ENCODE measurements at places on chromosomes 5 and 9.

GRCh38 chr5:178291969-178292825, 59.6 kb upstream of the PHYKPL start:
- no peak for DNase-seq

DNA sequence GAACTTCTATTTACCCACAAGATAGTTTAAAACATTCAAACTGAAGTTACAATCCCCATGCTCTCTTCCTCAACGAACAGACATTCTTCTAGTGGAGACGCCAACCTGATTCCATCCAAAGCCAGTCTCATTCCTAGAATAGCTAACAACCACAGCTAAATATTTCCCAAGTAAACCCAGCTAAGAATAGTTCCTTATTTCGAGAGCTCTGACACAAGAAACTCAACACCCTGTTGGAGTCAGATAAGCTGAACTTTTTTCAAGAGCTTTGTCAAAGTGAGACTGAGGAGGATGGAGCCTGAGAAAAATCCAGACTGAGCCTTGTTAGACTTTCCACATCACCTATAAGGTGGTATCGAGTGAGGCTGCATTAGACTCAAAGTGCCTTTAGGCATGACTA, 56.7 kb upstream of the RPS23 start:
- DNase-seq = no peak

DNA sequence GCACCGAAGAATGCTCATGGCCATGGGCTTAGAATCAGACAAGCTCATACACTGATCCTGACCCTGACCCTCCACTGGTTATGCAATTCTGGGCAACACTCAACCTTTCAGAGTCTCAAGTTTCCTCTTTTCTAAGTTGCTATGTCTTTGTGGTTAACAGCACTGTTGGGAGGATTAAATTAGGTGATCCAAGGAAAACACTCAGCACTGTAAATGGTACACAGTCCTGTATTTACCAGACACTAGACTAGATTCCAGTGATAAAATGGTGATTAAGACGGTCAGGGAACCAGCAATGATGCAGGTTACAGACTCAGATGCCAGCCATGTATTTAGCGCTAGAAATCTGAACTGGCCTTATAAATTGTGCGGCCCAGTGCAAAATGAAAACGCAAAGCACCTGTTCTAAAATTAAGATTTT, 8.1 kb downstream of the ARL15 start:
- no peak for DNase-seq

- no peak for DNase-seq
Observed at GRCh38 chr5:111227226-111227782, 3.1 kb downstream of the CAMK4 start.

DNA sequence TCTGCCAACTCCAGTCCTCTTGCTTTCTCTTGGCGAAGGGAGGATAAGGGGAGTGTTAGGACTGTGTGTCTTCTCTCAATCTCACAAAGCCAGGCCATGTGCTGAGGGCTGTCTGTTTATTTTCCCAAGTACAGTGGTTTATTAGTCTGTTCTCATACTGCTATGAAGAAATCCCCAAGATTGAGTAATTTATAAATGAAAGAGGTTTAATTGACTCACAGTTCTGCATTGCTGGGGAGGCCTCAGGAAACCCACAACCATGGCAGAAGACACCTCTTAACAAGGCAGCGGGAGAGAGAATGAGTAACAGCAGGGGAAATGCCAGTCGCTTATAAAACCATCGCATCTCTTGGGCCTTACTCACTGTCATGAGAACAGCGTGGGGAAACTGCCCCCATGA, 36.2 kb upstream of the CKS2 start:
- no peak for DNase-seq

- no peak for DNase-seq
Observed at GRCh38 chr5:177370488-177371119, 12.9 kb downstream of the RGS14 start.

GRCh38 chr5:107808671-107809137, 138.0 kb upstream of the EFNA5 start:
- no peak for DNase-seq

DNA sequence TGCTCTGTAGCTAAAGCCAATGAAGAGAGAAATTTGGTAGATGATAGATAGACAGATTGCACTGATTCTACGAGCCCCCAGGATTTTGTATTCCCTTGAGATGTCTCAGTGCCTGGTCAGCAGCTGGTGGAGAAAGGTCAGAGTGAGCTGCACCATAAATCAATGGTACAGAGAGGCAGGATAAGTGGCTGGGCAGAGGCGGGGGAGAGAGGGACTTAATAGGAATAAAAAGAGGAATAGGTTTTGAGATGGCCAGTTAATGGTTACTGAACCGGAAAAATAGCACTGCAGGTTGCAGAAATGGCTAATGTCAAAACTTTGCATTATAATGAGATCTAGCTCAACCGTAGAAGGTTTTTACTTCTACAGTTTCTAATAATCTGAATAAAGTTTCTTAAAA, 47.9 kb upstream of the SLC12A2 start:
- DNase-seq = no peak

GRCh38 chr9:121253821-121254501, 14.0 kb upstream of the GSN start:
- no peak for DNase-seq

DNA sequence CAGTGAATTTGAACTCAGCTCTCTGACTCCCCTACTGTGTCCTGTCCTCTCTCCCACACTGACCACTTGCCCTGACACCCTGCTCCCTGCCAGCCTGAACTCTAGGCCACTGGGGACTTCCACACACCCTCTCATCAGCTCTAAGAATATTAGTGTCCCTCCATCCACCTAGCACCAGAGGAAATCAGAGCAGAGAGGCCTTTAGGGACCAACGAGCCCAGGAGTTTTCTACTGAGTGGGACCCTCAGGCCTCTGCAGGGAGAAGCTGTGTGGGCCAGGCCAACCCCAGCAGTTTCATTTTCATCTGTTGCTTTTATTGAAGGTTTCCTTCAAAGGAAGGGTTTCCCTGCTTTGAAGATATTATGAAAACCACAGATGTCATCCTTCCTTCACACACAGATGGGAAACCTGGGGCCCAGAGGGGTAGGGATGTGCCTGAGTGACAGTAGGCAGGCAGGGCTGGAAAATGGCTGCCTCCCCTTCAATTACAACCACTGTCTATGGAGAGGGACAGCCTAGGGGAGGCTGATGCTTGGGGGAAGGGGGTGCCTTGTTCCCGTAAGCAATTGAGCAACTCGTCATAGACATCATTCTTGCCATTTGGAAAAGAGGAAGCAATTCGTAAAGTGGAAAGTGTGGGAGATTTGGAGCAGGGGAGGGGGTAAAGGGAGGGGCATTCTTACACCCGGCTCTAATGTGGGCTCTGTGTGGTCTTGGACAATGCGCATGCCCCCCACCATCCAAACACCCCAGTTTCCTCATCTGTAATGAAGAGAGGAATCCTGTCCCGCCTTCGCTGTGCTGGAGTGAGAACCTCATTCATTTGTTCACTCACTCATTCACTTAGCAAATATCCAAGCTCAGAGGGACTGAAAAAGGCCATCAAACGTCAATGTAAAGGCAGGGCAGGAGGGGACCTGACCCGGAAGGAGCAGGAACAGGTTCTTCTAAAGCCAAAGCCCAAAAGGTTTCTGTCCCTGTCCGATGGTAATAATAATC, 3.9 kb downstream of the GLIPR2 start:
- no peak for DNase-seq

DNA sequence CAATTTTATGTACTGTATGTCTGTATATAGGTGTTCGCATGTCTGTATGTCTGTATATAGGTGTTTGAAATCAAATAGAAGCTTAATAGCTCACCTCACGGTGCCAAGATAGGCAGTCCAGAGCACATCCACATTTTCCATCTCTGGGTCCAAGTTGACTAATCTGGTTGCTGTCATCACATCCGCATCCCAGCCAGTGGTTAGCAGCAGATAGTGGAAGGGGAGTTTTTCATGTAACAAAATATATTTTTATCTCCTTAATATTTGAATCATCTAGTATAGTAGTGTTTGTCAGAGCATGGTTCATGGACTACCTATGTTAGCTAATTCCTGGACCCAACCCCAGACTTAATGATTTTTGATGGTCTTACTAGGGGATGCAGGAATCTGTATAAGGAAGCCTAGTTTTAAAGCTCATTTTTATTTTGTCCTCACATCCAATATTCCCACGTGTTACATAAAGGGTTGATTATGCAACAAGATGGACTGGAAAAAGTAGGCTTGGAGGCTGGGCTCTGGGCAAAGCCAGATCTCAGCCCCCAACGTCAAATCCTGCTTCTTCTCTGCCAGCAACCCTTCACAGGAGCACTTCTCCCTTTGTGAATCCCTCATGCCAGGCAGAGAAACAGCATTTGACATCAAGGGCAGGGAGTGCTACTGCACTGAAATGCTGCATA, 219.7 kb downstream of the ZSWIM6 start:
- DNase-seq = no peak

DNA sequence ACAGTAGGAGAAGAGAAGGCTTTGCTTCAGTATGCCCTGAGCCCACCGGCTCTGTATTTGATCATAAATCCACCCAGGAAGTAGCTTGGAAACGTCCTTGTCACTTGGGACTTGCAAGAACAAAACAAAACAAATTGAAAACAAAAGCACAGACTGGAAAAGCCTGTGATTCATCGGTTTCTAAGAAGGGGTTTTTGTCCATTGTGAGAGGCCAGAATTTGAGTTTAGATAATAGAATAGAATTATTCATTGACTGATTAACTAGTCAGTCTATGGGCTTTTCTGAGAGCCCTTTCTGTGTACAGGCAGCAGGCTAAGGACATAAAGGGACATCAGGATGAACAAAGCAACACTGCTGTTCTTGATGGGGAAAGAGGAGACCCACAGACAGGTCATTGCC, 424.8 kb downstream of the IRX1 start:
- DNase-seq = no peak

DNA sequence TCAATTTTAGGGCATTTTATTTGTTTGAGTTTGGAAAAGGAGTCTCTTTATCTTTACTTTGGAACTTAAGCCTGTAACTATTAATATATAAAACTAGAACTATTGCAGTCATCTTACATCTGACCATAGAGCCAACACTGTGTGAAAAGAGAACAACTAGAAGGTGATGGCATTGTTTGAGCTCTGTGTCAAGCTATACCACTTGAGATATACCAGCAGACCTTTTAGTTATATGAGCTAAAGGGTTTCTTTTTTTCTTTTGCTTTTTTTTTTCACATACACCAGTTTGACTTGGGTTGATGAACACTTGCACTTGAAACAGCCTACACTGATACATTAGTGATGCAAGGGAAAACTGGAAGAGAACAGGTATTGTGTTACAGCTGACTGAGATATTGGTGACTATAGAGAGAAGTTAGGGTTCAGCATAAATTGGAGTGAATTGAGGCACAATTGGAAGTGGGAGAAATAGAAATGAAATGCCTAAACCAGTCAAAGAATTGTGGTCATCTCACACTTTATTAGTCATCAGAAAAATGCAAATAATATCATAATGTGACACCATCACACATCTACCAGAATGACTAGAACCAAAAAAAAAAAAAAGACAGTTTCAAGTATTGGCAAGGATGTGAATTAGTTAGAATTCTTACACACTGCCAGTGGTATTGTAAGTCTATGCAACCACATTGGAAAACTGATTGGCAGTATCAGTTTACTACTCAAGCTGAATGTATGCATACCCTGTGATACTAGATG, 60.9 kb downstream of the ADRB2 start:
- DNase-seq = no peak

- no peak for DNase-seq
Observed at GRCh38 chr5:73759771-73760170, 133.8 kb downstream of the ARHGEF28 start.

- peak; percentile 17 for DNase-seq
Observed at GRCh38 chr9:126301985-126302603, 24.5 kb upstream of the MVB12B start.

DNA sequence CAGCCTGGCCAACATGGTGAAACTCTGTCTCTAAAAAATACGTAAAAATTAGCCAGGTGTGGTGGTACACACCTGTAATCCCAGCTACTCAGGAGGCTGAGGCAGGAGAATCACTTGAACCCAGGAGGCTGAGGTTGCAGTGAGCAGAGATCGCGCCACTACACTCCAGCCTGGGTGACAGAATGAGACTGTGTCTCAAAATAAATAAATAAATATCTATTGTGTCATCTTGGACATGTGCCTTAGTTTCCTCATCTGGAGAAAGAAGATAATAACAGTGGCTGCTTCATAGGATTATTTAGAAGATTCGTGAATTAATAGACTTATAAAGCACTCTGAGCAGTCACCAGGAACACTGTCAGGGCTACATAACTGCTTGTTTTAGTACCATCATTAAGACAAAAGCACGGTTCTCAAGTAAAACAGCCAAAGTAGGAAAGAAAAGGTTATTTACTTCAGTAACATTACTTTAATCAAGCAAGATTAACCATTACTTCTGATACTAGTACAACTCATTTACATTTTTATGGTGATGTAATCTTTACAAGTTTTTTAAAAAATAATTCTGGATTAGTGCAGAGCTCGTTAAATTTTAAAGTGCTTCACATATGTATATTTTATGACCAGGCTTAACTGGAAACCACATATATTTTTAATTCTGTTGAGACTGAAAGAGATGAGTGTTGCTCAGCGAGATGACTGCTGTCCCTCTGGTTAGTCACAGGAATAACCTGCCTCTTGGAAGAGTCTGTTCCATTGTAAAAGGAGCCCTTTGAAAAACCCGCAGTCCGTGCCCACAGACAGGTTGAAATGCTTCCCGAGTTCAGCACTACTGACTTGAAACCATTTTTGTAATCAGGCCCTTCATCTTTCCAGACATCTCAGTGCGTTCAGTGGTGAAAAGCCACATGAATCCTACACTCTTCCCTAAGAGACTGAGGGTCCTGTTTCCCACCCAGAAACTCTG, 36.7 kb downstream of the ANKH start:
- DNase-seq = no peak

DNA sequence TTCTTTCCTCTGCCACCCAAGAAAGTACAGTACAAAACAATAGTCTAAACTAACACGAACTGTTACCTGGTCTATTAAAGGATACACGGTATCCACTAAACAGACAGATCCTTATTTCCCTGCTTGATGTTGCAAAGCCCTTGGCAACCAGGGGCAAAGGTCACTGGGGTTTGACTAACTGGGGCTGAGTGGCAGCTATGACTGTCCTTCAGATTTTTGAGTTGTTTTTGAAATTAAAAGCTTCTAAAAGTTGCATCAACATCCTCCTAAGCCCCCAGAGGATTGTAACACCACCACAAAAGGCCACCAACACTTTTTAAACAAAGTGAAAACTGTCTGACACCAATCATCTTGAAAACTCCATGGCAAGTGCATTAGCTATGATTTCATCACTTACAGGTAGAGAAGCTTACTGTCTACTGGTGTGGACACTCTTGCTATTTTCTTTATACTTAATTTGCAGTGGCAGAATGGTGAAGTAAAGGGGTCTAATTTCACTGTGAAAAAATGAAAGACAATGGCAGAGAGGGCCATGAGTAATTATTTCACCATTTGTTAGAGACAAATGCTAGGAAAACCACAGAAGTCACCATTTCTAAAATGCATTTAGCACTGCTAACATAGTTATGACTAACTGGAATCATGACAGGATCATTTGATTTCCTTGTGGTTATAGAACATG, 292.4 kb downstream of the EFNA5 start:
- no peak for DNase-seq
